ENCODE measurements at places on chromosomes 2 and 18. TPM values are rescaled to one million over a fixed set of nuclear protein-coding genes. Genes with fewer than 3 reads are reported as not detected.

GRCh38 chr2:221124532-221125240, 447.4 kb downstream of the EPHA4 start:
- DNase-seq: no peak

- DNase-seq: no peak
Observed at GRCh38 chr2:216698895-216699294, 3.5 kb upstream of the IGFBP5 start.

DNA sequence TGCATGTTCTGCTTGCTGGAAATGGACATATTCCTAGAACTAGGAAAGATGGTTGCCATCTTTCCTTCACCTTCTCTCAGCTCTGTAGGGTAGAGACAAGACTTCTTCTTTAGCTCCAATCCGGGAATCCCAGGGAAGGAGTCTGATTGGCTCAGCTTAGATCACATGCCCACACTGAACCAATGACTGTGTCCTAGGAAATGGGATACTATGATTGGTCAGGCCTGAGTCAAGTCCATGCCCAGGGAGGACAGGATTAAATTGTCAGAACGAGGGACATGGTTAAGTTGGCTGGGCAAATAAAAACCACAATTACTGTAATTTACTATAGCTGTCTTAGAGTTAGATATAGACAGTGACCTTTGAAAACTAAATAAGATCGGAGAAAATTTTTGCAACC, 31.4 kb downstream of the SEMA4F start:
- no peak for DNase-seq

DNA sequence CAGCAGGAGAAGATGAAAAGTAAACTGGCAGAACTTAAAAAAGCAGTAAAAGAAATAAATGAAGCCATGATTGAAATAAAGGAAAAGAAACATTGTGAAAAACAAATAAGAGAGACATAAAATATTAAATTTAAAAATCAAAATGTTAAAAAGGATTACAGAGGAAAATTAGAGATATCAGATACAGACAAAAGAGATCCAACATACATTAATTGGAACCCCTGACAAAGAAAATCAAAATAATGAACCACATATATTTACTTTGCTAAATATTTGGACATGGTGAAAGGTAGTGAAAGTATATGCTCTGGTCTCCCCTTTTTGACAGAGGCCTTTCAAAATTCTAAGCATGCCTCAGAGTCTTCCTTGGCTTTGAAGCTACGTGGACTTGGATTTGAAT, 79.9 kb upstream of the TGFA start:
- DNase-seq: no peak

- no peak for DNase-seq
Observed at GRCh38 chr2:191488135-191488534, 189.8 kb upstream of the NABP1 start.

DNA sequence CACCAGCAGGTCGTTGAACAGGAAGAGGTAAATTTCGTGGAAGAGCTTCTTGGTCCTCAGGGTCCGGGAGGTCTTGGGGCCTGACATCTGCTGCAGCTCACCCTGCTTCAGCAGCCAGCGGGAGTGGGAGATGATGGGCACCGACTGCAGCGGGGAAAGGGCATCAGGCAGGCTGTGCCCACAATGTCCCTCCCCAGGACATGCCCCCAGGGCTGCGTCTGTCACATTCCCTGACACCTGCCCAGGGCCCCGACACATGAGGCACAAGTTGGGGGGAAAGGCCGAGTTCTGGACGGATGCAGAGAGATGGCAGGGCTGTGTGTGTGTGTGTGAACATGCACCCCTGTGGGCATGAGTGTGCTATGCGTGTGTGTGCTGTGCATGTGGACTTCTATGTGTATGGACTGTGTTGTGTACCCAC, 13.9 kb downstream of the SNORC start:
- no peak for DNase-seq

DNA sequence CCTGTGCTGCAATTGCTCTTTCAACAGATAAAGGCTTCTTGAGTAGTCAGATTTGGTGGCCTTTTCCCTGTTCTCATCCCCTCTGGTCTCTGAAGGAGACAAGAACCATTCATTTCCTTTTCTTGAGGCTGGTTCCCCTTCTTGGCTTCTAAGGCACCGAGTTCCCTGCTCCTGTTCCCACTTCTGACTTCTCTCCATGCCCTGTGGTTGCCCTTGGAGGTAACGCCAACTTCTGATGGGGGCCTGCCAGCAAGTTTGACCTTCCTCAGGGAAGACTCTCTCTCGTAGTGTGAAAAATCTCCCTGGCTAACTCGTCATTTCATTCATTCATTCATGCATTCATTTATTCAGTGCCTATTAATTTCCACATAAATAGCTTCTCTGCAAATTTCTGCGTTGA, 302.4 kb upstream of the SOX11 start:
- DNase-seq: no peak

GRCh38 chr18:78632111-78632541, 347.5 kb upstream of the SALL3 start:
- no peak for DNase-seq

DNA sequence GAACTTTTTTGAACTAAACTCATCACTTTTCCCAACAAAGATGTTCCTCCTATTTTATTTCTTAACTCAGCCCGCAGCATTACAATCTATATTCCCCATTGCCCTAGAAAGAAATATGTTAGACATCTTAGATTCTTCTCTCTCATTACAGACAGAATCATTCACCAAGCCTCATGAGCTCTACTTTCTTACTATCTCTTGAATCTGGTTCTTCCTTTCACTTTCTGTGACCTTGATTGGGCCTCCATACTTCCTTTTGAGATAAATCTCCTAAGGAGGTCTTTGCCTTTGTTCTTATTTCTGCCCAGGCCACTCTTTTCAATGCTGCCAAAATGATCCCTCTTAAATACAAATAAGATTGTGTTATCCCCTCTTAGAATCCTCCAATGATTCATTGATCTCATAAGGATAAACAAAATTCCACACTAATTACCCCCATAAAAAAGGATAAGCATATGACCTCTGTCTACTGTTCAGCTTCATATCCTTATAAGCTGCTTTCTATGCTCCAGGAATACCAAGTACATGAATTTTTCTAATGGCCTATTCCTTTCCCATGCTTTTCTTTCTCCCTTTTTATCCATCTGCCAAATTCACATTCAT, 400.0 kb downstream of the ARHGAP15 start:
- no peak for DNase-seq

- peak; percentile 62 for DNase-seq
Observed at GRCh38 chr18:31942291-31942998, 483 bp downstream of the TRAPPC8 start.

DNA sequence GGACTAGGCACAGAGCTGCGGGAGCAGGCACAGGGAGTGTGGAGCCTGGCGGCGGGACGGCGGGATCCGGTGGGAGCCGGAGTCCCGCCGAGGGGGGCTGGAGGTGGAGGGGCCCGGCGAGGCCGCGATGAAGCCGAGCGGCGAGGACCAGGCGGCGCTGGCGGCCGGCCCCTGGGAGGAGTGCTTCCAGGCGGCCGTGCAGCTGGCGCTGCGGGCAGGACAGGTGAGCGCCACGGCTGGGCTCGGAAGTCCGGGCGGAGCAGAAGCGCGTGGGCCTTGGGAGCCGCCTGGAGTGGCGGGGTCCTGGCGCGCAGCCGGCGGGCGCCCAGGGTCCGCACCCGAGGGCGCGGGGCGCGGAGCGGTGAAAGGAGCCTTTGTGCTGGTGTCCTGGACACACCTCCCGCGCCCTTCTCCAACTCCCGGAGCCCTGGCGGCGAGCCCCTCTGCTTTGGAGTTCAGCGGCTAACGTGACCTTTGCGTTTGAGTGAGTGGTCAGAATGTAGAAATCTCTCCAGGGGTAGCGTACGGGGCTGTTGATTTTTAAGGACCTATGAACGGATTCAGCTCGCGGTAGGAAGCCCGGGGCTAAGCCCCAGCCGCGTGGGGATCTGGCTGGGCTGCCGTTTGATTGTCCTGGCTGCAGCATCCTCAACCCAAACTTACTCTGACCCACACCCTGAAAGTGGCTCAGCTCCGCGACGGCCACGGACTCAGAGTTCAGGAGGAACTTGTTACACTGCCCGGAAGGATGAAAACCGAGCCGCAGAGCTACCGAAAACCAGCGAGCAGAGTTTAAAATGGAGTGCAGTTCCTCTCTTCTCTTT, 448 bp downstream of the IMPA2 start:
- peak; percentile 31 for DNase-seq

GRCh38 chr2:157497638-157498314, 53.9 kb upstream of the CYTIP start:
- no peak for DNase-seq

DNA sequence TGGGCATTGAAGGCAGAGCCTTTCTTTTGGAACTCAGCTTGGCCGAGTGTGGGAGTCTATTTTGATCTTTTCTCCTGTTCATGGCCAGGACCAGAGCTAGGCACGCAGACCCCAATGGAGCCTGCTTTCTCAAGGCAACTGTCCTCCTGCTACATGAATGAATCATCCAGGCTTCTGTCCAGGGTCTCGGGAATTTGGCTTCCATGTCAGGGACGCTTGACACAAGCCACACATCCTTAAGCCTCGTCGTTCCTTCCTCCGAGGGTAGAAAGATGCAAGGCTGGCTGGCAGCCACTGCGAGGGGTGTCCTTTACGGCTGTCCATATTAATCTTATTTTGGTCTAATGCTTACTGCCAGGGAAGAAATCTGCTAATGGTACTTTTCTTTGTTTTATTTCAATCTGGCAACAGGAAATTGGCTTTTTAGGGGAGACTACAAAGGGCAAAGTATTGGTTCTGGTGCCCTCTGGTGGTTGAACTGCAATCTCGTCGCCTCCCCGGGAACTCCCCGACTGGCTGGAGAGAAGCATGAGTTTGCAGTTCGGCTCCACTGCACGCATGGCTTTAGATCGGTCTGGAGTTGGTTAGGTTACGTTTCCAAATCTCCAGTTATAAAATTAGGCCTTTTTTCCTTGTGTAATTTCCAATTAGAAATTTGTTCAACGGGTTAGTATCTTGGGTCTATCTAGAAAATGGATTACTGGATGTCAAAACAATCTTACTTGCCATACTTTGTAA, 135.2 kb downstream of the ALPK2 start:
- peak; percentile 58 for DNase-seq

DNA sequence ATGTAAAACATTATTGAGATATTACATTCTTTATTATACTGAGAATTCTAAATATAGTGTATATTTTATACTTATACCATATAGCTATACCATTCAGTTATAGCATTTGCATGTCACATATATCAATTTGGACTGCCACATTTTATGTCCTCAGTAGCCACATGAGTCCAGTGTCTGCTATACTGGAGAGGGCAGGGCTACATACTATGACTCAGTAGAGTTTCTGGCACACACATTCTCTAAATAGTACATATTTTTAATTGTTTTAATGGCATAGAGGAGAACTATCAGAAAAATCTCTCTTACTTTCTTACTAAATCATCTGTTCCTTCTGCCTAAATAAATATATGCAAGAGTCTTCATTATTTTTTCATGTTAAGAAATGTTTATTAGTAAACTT, 55.4 kb upstream of the COL5A2 start:
- DNase-seq: no peak

GRCh38 chr2:14261771-14262170, 370.7 kb upstream of the LRATD1 start:
- DNase-seq: no peak

- no peak for DNase-seq
Observed at GRCh38 chr2:12704378-12704777, 12.4 kb upstream of the TRIB2 start.

- no peak for DNase-seq
Observed at GRCh38 chr2:159939946-159940345, 122.5 kb downstream of the PLA2R1 start.

DNA sequence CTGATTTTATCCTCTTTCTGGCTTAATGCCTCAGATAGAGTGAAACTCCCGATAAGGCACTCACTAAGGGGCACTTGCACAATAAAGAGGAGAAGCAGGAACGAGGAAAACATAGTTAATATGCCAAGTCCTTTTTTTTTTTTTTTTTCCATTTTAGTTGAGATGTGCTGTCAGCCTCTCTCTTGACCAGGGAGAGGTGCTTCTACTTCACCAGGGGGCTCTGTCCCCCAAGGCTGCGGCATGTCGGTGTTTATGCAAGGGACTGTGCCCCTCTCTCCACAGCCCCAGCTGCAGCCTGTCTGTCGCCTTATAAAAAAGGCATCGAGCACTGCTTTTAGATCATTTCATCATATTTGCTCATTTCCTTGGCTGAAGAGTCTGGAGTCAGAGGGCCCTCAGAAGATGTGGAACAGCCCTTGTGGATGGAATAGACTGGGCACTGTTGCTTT, 178.1 kb downstream of the SLC8A1 start:
- no peak for DNase-seq

- no peak for DNase-seq
Observed at GRCh38 chr18:74493689-74494088, 2.5 kb upstream of the CNDP2 start.

GRCh38 chr2:160842286-160842685, 317.9 kb upstream of the TANK start:
- DNase-seq: no peak

GRCh38 chr2:197149546-197149945, 161.0 kb downstream of the ANKRD44 start:
- DNase-seq: no peak

Gene FSIP2
- 1.7 TPM for total RNA-seq

Gene FAP
- total RNA-seq: 2.3 TPM

Gene KRTCAP3
- 7.4 TPM for total RNA-seq

Gene ALK
- 1.3 TPM for total RNA-seq

Gene KRCC1
- total RNA-seq: 26.1 TPM

Gene CCBE1
- 1.7 TPM for total RNA-seq

Gene C2orf76
- not detected for total RNA-seq

Gene MC4R
- not detected for total RNA-seq

Gene COL6A3
- total RNA-seq: 51.7 TPM

Gene MBD1
- total RNA-seq: 85.1 TPM
